ENCODE measurements at places on chromosomes 13 and 19.

- no peak for DNase-seq
Observed at GRCh38 chr19:29805031-29805965, 6.5 kb upstream of the CCNE1 start.

DNA sequence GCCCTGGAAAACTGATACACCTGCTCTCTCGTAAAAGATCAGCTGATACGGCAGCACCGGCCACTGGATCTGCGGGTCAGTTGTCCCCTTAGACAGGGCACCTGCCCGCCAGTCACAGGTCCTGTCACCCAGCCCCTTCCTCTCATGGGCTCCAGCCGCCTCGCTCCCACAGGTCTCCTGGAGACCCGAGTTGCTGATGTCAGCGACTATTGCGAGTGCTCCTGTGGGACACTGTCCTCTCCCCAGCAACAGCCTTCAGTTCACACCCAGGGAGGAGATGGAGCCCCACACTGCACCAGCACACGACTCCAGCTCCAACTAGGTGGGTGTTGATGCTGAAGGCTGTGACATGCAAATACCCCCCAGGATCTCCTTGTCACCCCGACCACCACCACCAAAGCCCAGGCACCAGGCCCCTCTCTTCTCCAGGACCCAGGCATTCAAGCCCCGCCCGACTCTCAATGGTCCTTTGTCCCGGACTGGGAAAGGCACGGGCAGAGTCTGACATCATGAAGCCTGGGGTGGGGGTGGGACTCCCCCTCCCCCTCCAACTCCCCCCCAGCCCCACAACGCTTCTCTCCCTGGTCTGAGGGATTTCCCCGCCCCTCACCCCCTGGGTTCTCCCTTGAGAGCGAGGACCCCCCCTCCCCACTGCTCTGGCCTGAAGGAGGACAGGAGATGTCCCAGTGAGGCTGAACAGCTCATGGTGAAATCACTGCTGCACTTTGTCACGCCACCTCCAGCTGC lies 1.4 kb upstream of the MAG start:
- DNase-seq: no peak

- DNase-seq: no peak
Observed at GRCh38 chr13:33483471-33483870, 197.9 kb upstream of the STARD13 start.

DNA sequence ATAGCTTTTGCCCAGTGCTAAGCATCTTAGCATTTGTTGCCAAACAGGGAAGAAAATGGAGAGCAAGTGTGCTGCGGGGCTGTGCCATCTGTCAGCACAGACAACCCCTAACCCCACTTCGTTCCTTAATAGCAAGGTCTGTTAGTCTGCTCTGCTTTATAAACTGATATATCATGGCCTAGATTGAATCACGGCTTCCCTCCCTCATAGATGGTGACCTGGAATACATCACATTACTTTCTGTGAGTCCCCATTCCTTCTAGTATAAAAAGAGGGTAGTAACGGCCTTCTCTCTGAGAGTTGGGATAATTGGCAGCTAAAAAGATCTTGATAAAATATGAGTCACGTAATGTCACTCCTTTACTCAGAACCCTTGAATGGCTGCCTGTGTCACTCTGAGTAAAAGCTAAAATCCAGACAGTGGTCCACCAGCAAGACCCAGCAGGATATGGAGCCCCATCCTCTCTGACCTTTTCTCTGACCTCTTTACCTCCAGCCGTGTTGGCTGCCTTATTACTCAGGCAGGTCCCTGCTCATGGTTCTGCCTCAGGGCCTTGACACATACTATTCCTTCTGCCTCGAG lies 151.7 kb downstream of the DLEU7 start:
- DNase-seq: no peak

GRCh38 chr13:27533155-27533643 lies 82.8 kb upstream of the MTIF3 start:
- peak; percentile 58 for DNase-seq

DNA sequence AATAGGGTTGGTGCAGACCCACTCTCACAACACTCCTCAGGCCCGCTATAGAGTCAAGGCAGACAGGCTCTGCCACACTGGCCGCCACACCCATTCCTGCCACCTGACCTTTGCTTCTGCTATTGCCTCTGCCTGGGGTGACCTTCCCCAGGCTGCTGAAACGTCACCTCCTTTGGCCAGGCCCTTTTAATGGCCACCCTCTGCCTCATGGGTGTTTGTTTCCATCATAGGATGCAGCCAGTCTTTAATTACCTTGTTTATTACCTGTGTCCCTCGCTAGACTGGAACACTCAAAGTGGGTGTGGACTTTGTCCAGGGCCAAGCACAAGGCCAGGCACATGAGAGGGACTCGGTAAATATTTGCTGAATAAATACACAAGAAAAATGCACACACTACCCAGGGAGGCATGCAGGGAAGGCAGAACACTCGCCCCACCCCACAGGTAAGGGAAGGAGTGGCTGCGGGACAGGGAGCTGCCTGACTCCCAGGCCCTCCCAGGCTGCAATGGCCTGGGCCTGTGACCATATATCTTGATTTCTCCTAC lies 3.2 kb downstream of the LSM4 start:
- DNase-seq: no peak

DNA sequence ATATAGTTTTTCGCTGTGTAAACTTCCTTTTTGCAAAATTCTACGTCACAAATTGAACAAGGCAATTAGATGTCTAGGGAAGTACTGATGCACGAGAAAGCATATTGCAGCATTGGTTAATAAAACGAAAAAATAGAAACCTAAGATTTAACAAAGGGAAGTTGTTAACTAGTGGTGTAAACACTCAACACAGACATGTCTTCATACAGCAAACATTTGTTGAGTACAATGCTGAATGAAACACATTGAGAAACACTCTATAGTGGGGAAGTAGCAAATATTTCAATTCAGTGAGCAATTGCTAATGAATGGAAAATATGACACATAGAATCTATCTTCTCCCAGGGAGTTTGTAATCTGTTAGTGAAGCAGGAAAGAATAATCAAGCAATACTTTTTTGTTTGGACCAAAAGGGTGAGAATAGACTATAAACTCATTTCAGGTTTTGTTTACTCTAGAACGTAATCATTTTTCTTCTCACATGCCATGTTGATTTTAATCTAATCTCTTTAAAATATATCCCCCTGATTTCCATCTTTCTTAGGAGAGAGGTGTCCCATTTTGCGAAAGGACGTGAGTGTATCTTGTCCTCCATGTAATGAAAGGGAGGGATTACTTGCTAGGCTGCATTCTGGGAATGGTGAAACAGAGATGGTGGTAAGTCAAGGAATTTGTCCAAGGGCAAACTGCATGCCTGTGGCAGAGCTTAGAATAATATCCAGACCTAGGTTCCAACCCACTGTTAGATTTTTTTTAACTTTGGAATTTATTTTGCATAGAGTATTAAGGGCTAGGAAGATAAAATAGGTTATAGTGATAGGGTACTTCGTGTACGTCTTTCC lies 1.7 kb upstream of the ANKRD10 start:
- no peak for DNase-seq

DNA sequence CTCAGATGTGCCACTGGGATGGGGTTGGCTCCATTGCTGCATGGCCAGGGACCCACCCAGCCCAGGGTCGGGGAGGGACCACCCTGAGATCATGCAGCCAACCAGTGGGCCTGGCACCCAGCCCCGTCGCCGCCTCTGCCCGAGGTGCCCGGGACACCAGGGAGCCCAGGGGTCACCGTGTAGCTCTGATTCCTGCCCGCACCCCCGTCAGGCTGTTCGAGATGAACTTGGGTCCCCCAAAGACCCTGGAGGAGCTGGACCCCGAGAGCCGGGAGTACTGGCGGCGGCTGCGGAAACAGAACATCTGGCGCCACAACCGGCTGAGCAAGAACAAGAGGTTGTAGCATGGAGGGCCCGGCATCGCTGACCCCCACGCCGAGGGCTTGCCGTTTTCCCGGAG lies 4.6 kb downstream of the MRPL54 start:
- DNase-seq: no peak

- peak; percentile 36 for DNase-seq
Observed at GRCh38 chr13:114129649-114130062, 2.8 kb downstream of the RASA3 start.

DNA sequence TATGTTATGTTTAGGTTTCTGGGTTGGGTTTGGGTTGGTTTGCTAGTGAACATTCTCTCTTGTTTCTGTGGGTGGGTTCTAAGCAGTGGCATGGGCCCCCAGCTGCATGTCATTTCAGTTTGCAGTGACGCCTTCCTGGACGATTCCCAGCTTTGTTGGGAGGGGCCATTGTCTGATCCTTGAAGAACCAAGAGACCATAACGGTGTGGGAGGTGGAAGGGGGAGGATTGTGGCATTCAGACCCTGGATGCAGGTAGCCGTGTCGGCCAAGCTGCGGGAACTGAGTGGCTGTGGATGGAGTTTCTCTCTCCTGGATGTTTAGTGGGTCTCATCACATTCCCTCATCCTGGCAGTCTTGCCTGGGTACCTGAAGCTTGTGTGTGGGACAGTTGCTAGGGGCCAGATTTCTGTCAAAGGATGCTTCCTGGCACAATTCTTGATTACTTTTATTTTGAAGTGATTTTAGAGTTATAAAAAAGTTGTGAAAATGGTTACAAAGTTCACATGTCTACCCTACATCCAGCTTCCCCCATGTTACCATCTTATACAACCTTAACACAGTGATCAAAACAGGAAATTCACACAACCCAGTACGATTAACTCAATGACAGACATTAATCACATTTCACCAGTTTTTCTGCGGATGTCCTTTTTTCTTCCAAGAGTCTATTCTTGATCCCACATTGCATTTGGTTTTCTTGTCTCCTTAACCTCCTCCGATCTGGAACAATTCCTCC lies 123.8 kb downstream of the SIPA1L3 start:
- no peak for DNase-seq

GRCh38 chr13:31053091-31053490 lies 108.6 kb downstream of the HSPH1 start:
- no peak for DNase-seq
